ENCODE measurements at places on chromosomes 11 and 22.

DNA sequence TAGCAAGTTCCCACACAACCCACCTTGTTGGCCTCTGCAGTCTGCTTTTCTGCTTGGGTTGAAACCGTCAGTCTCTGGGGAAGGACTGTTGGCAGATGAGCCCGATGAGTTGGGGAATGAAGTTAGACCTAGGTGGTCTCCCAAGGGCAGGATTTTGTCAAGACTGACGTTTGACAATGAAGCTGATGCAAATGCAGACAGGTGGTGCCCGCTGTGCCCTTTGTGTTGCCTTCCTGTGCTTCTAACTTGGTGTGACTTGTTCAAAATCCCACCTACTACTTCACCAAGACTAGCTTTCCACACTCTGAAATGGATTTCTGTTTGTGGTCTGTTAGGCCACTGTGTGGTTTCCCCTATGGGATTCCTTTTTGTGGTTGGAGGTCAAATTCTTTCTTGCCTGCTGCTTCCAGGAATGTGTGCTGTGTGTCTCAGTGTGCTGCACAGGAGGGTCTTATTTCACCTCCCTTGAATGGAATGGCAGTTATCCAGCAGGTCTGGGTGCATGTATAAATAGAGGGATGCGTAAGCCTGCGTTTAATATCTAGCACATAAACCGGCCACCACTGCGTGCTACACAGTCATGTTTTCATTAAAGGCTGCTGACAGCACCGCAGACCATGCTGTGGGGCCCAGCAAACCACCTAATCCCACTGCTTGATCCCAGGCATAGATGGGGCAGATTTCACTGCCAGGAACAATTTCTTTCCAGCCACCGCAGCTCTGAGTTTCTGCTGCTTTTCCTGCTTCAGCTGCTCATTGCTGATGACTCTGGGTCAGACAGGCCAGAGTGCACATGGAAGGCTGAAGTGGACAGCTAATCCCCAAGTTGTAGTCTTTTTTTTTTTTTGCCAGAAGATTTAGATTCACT is 44.8 kb downstream of the ADAMTS8 start:
- DNase-seq: no peak

- DNase-seq: no peak
Observed at GRCh38 chr11:93710239-93710638, 31.1 kb downstream of the TAF1D start.

GRCh38 chr11:66981976-66982578 is 7.0 kb downstream of the C11orf86 start:
- DNase-seq: no peak

GRCh38 chr22:32444068-32444467 is 20.2 kb downstream of the BPIFC start:
- no peak for DNase-seq

DNA sequence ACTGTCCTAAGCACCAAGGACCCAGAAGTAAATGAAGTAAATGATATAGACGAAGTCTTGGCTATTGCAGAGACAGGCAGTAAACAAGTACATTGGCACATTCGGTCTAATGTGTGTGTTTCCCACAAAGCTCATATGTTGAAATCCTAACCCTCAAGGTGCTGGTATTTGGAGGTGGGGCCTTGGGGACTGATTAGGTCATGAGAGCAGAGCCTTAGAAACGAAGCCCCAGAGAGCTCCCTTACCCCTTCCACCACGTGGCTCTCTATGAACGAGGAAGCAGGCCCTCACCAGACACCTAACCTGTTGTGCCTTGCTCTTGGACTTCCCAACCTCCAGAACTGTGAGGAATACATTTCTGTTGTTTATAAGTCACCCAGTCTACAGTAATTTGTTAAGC is 14.9 kb downstream of the CLMP start:
- DNase-seq: no peak

DNA sequence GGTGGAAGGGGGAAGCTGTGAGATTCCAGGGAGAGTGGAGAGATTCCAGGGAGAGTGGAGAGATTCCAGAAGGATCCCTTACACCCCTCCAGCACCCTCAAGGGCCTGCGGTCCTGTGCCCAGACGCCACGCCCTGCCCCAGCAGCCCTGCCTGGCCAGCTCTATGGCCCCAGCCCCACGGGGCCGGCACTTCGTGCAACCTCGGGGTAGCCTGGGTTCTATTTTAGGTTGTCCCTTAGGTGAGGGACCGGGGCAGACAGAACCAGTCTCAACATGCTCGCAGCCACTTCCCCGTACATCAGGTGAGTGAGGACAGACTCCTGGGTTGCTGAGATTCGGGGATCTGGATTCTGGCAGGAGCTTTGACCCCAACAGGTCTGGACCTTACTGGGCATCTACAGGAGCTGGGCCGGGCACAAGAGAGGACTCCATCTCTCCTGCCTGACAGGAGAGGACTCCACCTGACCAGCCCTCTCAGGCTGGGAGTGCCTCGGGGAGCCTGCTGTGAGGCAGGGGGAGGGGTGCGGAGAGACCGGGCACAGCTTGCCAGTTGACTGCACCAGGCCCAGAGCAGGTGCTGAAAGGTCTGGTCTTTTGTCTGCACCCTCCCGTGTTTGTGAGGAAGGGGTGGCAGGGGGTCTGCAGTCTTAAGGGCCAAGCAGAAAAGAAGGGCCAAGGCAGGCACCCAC is 8.5 kb upstream of the ADORA2A start:
- no peak for DNase-seq

- no peak for DNase-seq
Observed at GRCh38 chr11:12587333-12587991, 86.8 kb upstream of the TEAD1 start.

DNA sequence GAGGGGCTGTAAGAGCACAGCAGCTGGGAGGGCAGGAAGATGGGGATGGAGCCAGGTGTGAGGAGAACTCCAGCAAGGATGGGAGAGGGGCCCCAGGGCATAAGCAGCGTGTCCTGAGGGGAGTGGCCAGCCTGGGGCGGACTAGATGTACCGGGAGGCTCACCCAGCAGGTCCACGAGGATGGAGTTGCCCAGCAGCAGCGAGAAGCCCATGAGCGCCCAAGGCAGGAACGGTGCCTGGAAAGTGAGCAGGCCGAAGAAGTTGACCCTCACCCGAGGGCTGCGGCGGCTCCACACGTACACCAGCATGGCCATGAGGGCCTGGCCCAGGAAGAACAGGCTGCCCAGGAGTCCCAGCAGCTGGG is 1.3 kb downstream of the DERL3 start:
- no peak for DNase-seq

- DNase-seq: no peak
Observed at GRCh38 chr11:122690801-122691548, 35.5 kb downstream of the UBASH3B start.

- DNase-seq: no peak
Observed at GRCh38 chr11:110035357-110035756, 57.8 kb upstream of the ZC3H12C start.

GRCh38 chr11:279966-280705 is 1.9 kb downstream of the NLRP6 start:
- no peak for DNase-seq

DNA sequence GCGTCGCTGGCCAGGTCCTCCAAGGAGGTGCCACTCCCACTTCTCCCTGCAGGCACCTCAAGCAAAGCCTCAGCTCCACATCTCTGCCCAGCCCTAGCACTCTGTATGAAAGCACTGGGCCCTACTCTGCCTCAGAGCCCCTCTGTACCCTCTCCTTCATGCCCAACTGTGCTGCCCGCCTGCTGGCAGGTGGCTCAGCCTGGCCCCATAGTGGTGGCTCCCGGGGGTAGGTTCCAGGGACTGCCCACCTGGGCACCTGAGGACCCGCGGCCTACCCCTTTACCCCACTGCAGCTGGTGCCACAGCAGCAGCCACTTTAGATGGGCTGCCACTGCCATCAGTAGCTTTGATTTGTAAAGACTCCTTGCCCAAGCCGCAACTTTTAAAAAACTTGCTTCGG is 1672.8 kb downstream of the LRRC4C start:
- DNase-seq: no peak

DNA sequence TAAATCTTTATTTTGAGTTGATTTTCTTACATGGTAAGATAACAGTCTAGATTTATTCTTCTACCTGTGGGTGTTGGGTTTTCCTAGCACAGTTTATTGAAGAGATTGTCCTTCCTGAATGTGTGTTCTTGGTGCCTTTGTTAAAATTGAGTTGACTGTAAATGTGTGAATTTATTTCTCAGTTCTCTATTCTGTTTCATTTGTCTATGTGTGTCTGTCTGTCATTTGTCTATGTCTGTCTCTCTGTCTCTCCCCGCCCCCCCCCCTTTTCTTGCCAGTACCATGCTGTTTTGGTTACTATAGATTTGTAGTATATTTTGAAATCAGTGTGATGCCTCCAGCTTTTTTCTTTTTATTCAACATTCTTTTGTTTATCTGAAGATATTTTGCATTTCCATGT is 114.7 kb upstream of the SERPIND1 start:
- DNase-seq: no peak
